ENCODE measurements at places on chromosomes 11 and 22.

GRCh38 chr11:76695771-76696170 lies 25.2 kb upstream of the LRRC32 start:
- no peak for DNase-seq

GRCh38 chr22:37459206-37459605 lies 27.0 kb downstream of the MFNG start:
- no peak for DNase-seq

GRCh38 chr22:37457093-37457893 lies 28.9 kb downstream of the MFNG start:
- DNase-seq, result peak; percentile 84

DNA sequence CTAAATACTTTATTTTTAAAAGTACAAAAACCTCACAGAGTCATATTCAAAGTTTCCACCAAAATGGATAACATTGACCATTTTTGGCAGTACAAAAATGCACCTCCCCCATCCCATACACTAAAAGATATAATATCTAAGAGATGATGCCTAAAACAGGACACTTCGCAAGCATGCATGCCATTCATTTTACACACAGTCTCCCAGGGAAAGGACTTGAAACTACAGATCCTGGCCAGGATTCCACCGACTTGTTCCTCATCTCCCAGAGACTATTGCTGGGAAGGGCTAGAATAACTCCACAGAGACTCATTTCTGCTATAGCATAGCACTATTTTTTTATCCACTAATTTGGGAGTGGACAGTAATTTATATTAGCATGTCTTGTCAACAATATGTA lies 81.7 kb downstream of the MTNR1B start:
- no peak for DNase-seq

GRCh38 chr11:126061707-126062678 lies 673 bp downstream of the CDON start:
- DNase-seq, result peak; percentile 44

GRCh38 chr11:35050541-35050995 lies 88.4 kb upstream of the CD44 start:
- DNase-seq, result no peak

- DNase-seq, result no peak
Observed at GRCh38 chr11:64457416-64458010, 98.6 kb downstream of the RPS6KA4 start.

GRCh38 chr11:24755260-24755839 lies 258.5 kb downstream of the LUZP2 start:
- DNase-seq, result no peak

DNA sequence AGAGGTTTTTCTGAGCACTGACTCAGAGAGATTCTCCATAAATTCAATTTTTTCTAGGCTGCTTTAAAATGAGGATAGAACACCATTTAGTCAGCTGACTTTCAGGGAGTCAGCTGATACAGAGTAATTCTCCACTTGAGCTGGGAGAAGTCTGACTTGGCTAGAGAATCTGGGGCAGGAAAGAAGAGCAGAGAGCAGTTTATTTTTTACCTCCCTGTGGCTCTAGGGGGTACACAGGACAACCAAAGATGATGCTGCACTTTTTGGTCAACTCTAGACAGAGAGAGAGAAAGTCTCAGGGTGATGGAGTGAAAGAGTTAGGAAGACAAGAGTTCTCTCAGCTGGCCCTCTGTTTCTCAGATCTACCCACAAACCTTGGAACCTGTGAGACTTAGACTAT lies 67.3 kb upstream of the EED start:
- DNase-seq, result no peak

GRCh38 chr22:49628391-49629260 lies 199.0 kb downstream of the BRD1 start:
- DNase-seq, result no peak

DNA sequence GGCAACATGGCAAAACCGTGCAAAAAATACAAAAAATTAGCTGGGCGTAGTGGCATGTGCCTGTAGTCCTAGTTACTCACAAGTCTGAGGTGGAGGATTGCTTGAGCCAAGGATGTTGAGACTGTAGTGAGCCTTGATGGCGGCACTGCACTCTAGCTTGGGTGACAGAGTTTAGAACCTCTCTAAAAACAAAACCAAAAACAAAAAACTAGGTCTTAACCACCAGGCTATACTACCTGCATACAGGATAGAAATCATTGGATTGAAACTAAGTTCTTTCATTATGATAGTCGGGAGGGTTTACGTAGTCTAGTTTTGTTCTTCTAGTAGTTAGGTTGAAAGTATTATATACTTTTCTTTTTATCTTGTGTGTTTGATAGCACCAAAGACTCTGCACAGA lies 5.8 kb downstream of the RNF214 start:
- DNase-seq, result no peak

- no peak for DNase-seq
Observed at GRCh38 chr11:69121621-69122325, 34.0 kb upstream of the SMIM38 start.

GRCh38 chr11:115418081-115418480 lies 86.1 kb downstream of the CADM1 start:
- DNase-seq, result no peak

DNA sequence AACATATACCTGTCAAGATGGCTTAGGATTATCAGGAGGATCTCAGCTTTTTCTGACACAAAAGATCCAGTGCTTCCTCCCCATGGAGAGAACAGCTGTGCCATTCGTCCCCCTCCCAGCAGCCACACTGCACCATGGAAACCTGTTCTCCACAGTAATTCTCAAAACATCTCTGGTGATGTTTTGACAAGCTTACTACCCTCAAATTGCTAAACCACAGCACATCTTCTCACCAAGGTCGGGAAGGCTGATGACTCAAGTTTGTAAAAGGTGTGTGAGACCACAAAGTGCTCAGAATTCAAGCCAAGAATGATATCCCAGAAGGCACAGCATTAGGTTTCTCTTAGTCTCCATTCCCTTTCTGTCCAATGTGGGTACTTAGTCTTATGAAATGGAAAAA lies 3.9 kb upstream of the RAB38 start:
- DNase-seq, result no peak

DNA sequence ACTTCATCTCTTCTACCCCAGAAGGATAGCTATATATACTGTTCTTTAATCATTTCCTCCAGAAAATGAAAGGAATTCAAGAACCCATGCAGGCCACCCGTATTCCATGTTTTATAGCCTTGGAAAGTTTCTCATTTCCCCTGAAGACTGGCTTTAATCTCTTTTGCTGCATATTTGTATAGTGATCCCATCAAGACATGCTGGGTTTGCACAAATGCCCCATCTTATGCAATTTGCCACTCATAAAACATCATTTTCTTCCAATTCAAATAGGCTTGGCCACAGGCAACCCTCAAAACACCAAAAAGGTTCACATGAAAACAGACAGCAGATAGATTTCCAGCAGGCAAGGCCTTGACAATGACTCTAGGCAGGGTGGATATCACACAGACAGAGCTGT lies 28.3 kb upstream of the APOA1 start:
- no peak for DNase-seq

DNA sequence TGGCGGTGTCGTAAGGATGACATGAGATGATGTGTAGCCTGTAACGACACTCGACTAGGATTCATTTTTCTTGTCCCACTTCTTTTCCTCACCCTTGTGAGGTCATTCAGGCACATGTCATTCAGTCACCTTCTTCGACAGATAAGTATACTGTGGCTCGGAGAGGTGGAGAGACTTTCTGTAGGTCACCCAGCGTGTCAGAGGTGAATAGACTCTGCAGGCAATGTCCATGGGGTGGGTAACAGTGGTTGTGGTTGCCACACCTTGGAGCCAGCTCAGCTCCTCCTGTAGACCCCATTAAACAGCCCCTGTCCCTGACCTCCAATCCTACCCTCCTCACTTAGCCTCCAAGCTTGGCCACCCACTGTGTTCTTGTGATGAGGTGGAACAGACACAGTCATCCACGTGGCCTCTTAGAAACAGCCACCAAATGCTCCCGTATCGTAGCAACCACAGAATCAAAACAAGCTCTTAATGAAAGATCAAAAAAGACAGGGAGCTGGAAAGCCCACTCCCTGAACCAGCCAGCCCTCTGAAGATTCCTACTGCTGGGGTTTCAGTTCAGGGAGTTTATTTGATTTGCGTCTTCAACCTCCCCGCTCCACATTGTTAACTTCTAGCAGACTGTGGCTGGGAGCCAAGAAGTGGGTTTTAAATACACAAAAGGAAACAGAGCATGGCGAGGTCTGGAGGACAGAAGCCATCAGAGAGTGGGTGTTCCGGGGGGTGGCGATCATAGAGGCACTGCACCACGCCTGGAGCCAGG lies 89.0 kb upstream of the GRK3 start:
- DNase-seq, result no peak

- no peak for DNase-seq
Observed at GRCh38 chr22:23384431-23384830, 195.7 kb downstream of the IGLL1 start.

DNA sequence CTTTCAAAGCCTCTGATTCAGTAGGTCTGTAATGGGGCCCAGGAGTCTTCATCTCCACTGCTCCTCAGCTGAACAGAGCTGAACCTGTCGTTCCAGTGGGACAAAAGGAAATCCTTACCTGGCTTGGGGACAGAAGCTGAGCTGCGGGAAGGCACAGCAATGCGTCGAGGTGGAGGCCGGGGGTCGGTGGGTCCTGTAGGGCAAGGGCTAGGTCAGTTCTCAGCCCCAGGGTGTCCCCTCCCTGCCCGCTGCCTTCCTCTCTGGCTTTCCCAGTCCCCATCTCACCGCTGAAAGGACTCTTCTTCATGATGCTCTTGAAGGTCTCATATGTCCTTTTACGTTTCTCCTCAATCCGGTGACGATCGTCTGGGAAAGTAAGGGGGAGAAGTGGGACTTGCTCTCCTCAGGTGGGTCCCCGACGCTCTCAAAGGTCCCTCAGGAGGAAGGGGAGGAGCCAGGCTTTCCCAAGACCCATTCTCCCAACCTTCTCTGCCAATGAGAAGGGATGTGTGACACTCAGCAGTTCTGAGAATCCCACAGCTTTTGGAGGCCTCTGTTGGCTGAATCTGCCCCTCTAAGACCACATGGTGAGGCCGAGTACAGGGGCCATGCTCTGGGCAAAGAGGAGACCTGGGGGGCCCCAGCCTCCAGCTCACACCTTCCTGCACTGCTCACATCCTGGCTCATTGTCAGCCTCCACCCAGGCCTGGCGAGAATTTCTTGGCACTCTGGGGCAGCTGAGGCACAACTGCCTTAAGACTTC lies 7.0 kb downstream of the RELA start:
- DNase-seq, result no peak

- DNase-seq, result no peak
Observed at GRCh38 chr11:78832226-78832947, 257.7 kb upstream of the NARS2 start.

DNA sequence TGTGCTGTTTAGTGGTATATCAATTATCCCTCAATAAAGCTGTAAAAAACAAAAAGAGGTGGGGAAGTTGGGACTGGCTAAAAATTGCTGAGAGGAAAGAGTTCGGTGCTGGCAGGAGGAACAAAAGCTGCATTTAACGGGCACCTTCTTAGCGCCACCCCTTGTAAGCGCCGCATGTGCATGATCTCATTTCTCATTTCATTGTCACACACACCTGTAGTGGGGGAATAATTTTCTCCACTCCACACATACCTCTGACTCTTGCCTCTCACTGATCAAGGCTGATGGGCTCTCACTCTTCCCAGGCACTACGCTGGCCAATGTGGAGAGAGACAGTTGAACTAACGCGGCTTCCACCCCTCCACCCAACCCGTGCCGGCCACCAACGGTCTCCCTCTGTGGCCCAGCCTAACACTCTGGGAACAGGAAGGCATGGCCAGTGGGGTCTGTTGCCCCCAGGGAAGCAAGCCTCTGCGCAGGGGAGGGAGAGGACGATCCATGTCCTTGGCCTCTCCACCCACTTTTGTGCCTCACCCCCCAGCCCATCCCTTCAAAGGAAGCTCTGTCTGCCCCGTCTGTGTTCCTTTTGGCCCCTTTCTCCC lies 186.7 kb upstream of the SYT13 start:
- DNase-seq, result no peak

DNA sequence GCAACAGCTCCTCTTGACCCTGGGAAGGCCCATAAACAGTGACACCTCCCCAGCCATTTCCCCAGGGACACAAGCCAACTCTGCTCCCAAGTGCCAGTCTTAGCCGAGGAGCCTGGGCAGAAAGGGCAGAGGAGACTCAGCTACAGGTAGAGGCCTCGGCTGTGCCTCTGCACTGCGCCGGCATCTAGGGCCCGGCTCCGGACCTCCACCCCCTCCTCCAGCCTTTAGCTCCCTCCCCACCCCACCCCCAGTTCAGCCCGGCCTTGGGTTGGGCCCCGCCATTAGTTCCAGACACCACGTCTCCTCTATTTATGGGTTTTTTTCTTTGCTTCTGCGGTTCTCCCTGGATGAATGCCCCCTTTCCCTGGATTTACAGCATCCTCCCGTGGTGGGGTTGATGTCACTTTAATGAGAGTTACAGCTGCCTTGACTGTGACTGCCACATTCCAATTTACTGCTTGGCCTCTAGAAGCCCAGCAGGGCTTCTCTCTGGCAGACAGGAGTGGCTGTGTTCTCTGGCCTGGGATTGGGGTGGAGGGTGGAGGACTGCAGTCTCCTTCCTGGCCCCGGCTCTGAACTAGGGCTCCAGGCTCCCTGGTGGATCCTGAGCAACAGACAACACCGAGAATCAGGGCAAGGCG lies 13.5 kb upstream of the OAF start:
- DNase-seq, result no peak

GRCh38 chr22:36285545-36285944 lies 32.6 kb downstream of the APOL1 start:
- DNase-seq, result no peak

- DNase-seq, result no peak
Observed at GRCh38 chr11:128872594-128872993, 5.5 kb upstream of the KCNJ1 start.

GRCh38 chr11:34501949-34502348 lies 11.6 kb downstream of the ELF5 start:
- no peak for DNase-seq

DNA sequence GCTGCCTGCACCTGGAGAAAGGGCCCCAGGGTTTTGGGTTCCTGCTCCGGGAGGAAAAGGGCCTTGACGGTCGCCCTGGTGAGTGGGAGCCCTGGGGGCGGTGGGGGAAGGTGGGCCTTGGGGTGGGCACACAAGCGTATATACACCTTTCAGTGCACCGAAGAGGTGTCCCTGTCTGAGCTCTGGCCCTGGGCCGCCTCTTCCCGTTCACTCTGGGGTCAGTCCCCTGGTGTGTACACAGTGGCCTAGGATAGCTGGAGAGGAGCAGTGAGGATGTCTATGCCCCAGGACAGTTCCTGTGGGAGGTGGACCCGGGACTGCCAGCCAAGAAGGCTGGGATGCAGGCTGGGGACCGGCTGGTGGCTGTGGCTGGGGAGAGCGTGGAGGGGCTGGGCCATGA lies 2.8 kb downstream of the NHERF4 start:
- no peak for DNase-seq

DNA sequence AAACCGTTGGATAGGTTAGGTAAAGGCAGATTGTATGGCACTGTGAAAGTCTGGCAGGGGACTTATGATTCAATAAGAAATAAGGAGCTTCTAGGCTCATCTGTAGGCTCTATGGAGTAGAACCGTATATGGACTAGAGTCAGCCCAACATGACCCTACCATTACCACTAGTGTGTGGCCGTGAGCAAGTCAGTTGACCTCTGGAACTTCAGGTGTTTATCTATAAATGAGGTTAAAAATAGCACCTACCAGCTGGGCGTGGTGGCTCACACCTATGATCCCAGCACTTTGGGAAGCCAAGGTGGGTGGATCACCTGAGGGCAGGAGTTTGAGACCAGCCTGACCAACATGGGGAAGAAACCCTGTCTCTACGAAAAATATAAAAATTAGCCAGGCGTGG lies 4.4 kb downstream of the HINFP start:
- no peak for DNase-seq

- DNase-seq, result peak; percentile 74
Observed at GRCh38 chr11:33257160-33257896, at the start of gene HIPK3. Gene HIPK3 (plus strand): TSS chr11:33257381.

- DNase-seq, result no peak
Observed at GRCh38 chr11:33942954-33943353, 51.1 kb upstream of the LMO2 start.

Data from activated naive CD4-positive, alpha-beta T cell treated with anti-CD3 and anti-CD28 coated beads, Interleukin-2, amount 50 U/mL, for 16 hours (primary cell).